ENCODE measurements at places on chromosomes 3 and 15.

- no peak for DNase-seq
These were observed 67.9 kb downstream of the IQCH start for GRCh38 chr15:67322481-67322880.

GRCh38 chr15:66955871-66956585 lies 109.4 kb upstream of the SMAD3 start:
- no peak for DNase-seq

DNA sequence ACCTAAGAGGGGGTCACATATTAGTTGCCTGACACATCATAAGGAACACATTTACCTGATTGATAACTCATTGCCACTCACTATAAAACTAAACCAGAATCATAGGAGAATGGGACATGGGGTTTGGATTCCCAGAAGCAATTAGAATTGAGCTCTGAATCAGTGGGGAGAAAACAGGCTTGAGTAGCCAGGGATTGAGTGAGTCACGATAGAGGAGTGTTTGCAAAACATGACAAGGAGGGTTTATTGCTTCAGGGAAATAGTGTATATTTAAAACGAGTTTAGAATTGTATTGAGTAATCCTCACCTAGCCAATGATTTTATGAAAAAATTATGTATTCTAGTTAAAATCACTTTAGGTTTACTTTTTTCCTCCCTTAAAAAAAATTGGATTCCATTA lies 101.1 kb upstream of the THRB start:
- no peak for DNase-seq

GRCh38 chr3:113218681-113219045 lies 7.3 kb downstream of the BOC start:
- no peak for DNase-seq

DNA sequence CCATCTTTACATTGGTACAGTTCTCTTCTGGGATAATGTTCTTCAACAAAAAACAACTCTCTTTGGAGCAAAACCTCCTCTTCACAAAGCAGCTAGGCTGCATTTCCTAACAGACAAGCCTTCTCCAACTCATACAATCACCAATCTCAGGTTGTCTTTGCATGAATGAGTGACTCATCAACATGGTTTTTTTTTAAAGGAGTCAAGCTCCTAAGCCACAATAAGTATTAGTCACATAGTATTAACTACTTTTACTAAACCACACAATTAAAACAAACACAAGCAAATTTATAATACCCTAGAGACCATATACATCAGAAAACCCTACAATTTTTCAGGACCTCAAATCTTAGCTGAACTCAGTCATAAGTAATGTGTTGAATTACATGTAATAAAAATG lies 137.4 kb downstream of the TBC1D5 start:
- DNase-seq = no peak

GRCh38 chr3:58952128-58952917 lies 97.5 kb downstream of the CFAP20DC start:
- DNase-seq = no peak

GRCh38 chr15:76193934-76194333 lies 117.3 kb downstream of the ETFA start:
- DNase-seq = no peak

GRCh38 chr15:41284427-41285177 lies 47.8 kb downstream of the OIP5 start:
- no peak for DNase-seq

- no peak for DNase-seq
These were observed 353.0 kb downstream of the ROBO1 start for GRCh38 chr3:79414806-79415205.

DNA sequence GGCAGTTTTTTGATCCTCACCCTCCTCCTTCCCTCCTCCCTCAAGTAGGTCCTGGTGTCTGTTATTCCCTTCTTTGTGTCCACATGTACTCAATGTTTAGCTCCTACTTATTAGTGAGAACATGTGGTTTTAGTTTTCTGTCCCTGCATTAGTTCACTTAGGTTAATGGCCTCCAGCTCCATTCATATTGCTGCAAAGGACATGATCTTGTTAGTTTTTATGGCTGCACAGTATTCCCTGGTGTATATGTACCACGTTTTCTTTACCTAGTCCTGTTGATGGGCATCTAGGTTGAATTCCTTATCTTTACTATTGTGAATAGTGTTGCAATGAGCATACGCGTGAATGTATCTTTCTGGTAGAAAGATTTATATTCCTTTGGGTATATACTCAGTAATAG lies 61.7 kb upstream of the FGF7 start:
- DNase-seq = no peak

GRCh38 chr3:149120051-149120972 lies 9.1 kb upstream of the HPS3 start:
- DNase-seq = no peak

GRCh38 chr3:115071601-115072000 lies 75.5 kb downstream of the ZBTB20 start:
- no peak for DNase-seq

GRCh38 chr15:52645916-52646315 lies 33.3 kb downstream of the ATOSA start:
- DNase-seq = no peak

DNA sequence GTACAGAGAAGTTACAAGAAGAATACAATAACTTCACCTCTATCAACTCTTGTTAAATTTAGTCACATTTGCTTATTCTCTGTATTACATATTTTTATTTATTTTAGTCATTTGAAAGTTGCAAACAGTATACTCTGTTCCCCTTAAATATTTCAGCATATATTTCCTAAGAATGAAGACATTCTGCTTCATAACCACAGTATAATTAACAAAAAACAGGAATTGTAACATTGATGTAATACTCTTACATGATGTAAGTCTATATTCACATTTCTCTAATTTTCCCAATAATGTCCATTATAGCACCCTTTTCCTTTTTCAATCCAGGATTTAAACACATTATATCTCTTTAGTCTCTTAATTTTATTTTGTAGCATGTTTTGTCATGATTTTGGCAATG lies 112.0 kb downstream of the AKAP13 start:
- no peak for DNase-seq

GRCh38 chr3:72427624-72428023 lies 420.6 kb downstream of the SHQ1 start:
- no peak for DNase-seq

- no peak for DNase-seq
These were observed 39.9 kb downstream of the AMOTL2 start for GRCh38 chr3:134334231-134334900.

GRCh38 chr3:111241960-111242359 lies 170.3 kb downstream of the NECTIN3 start:
- DNase-seq = no peak

DNA sequence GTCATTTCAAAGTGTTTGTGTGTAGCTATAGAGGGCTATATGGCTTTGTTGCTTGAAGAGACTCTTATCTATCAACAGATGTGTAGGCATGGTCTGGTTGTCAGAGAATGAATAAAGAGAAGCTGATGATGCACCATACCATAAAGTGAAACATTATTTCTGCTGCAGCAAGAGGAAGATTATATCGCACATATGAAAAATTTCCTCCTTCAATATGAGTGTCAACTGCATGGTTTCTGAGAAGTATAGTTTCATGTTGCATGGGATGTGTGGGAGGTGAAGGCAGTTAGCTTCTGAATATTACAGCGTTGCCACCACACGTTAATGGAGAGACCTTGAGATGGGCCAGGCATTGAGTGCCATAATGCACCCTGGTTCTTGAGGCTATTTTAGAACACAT lies 217.9 kb downstream of the SATB1 start:
- DNase-seq = no peak

DNA sequence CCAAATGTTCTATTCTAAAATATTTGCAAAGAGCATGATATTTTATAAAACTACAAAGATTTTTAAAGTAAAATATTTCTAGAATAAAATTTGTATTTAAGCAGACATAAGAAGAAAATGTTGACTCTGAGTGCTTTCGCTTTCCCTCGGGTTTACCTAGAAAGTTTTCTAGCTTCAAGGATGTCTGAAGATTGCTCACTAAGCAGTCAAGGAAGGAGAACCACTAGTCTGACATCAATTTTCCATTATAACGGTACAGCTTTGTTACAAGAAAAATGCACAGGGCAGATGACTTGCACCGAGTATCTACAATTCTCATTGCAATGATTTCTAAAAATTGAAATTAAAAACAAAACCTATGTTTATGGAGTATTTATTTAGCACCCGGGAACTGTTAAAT lies 14.2 kb downstream of the GPR15 start:
- DNase-seq = no peak

- DNase-seq = no peak
These were observed 29.1 kb downstream of the SLC6A1 start for GRCh38 chr3:11021611-11022011.

DNA sequence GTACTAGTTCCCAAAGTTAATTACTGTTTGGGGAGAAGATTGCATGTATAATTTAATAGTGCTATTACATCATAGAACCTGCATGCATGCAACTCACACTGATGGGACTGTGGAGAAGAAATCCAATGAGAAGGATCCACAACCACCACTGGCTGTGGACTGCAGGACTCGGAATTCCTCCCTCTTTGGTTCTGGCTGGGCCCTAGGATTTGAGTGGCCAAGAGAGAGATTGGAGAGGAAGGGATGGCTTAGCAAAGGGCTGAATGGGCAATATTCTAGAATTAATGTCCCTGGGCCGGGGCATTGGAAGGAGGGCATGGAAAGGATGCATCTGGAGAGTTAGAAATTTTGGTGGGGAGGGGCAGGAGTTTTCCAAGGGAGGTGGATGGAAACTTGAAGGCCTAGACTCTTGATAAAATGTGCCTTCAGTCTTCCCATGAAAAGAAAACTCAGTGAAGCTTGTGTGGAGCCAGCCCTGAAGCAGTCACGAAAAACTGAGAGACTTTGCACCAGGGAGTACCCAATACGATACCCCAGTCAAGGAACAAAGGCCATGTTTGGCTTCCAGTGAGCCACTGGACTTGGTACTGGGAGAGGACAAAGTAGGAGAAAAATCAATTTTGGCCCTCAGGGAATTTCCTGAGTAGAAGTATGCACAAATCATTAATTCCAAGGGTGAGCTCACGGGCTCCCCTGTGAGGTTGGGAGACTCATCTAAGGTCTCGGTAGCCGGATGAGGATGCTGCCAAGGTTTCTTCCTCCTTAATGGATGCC lies 31.4 kb upstream of the TPM1 start:
- no peak for DNase-seq

DNA sequence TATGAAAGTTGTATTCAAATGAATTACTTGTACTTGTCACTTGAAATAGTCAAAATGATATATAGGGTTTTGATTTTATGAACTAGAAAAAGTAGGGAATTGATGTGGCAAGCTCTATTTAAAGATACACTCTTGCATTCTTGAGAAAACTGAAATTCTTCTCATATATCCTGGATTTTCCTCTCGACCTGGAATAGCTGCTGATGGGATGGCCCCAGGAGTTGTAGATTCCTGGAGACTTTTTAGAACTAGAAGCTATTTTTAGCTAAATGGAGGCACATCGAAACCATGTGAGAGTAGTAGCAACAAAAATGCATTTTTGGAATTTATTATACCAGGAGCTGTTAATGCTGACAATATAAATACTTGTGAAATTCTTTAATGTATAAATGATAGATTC lies 125.9 kb downstream of the LEKR1 start:
- no peak for DNase-seq

DNA sequence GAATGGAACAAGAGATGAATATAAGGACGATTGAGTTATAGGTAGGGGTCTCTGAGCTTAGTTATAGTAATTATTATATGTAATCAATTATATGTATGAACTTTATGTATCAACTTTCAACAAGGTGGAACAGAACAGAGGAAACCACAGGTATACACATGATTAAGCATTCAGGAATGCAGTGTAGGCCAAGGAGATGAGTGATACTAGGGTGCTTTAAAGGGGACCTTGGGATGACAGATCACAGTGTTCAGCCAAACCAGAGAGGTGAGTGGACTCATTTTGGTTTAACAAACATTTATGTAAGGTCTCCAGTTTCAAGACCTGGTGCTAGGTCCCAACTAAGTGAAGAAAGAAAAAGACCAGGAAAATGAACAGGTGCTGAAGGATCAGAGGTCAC lies 895.5 kb downstream of the ROBO2 start:
- DNase-seq = no peak

DNA sequence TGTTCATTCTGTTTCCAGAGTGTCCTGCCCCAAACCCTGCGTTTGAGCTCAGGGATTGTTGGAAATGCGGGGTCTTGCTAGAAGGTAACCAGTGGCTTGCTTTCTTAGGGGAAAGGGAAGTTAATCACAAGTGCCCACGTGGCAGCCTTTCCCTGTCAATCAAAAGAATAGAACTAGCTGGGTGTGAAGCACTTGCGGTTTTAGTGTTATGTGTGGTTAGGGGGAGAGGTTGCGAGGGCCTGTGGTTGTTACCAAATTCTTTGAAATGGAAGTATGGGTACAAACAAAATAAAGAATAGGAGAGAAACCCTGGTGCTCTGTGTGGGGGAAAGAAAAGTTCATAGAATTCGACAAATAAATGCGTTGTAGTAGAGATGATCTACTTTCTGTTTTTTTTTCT lies 67.6 kb downstream of the FNDC3B start:
- DNase-seq = no peak

DNA sequence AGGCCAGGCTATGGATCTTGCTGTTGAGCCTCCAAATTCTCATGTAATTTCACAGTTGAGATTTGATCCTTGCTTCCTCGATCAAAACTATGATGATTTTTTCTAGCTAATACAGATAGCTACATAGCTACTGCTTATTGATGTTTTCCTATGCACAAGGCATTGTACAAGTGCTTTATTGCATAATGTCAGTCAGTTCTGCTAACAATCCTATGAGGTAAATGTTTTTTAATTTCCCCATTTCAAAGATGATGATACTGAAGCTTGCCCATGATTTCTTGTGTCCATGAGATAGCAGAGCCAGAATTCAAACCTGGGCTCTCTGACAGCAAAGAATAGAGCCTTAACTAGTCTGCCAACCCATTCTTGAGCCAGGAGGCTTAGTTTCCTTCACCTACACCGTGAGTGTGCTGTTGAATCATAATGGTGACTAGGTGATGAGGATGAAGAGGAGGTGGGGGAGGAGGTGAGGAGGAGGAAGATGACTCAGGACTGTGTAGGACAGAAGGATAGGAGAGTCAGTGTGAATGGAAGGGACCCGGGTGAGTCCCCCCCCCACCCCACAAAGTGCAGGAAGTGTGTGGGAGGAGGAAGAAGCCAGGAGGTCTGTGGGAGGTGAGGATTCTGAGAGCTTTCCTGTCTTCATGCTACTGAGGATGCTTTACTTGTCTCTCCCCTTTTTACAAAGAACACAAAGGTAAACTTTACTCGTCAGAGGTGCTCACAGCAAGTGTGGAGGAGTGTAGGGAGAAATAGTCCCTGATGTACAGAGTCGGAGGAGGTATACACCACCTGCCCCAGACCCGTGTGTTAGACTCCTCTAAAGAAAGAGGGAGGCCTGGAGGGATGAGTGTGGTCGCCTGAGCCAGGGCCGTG lies 3.6 kb downstream of the TAGLN3 start:
- no peak for DNase-seq

DNA sequence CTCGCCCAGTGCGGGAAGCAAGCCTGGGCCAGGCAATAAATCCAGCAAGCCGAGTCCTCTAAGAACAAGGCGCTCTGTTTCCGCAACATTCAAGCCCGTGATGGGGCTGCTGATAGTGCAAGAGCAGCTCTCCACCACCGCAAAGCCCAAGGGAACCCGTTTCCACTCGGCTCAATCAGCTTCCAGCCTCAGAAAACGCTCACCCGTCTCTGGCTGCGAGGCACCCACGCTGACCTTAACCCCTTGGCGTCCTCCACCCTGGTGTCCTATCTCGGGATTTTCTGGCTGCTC lies 17.8 kb downstream of the SPATA12 start:
- no peak for DNase-seq

- DNase-seq = no peak
These were observed 1005.7 kb downstream of the ROBO1 start for GRCh38 chr3:78762121-78762520.

All from GM12892 (cell line).